Memory B cell (primary cell): ENCODE measurements at places on chromosomes 6 and 20.

- DNase-seq: no peak
Measured at GRCh38 chr6:75029333-75029732, 176.5 kb downstream of the COL12A1 start.

DNA sequence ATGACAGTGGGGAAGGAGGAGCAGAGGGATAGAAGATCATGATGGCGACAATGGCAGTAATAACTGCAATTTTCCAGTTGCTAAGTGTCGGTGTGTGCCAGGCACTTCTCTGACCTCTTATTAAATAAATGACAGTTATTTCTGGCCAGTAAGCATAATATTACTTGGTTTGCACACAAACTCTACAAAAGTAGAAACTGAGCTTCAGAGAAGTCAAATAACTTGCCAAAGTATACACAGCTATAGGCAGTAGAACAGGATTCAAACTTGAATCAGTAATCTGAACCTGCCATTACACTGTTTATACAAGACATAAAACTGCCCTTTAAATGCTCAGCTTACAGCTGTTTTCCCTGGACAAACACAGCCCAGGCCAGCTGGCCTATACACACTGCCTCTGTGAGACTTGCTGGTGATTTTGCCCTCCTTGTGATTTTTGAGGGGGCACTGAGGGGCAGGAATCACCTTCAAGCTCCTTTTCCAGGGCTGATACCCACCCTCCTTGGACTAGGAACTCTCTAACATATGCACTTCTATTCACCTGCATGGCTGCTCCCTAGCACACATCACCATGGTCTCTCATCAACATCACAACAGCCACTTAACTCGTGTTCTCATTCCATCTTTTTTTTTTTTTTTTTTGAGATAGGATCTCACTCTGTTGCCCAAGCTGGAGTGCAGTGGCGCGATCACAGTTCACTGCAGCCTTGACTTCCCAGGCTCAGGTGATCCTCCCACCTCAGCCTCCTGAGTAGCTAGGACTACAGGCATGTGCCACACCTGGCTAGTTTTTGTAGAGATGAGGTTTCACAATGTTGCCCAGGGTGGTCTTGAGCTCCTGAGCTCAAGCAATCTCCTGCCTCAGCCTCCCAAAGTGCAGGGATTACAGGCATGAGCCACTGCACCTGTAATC lies 63.6 kb downstream of the SLC23A2 start:
- DNase-seq: no peak

- no peak for DNase-seq
Measured at GRCh38 chr20:4603724-4604123, 118.0 kb upstream of the PRND start.

DNA sequence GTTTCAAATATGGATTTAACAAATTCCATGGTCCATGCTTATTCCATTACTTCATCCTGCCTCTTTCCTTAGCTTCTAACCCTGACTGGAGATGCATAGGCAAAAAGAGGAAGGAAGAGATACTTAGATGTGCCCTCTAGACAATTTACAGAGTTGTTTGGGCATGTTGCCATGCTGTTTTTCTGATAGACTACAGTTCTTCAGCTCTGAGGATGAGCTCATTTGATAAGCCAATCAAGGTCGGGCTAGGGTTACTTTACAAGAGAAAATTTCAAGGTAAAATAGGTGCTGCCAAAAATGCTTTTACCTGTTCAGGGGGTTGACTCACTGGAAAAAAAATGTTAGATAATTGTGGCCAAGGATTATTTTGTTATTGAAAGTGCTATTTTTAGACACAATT lies 5.9 kb downstream of the HCRTR2 start:
- no peak for DNase-seq

GRCh38 chr6:35432291-35432690 lies 19.8 kb upstream of the FANCE start:
- no peak for DNase-seq

DNA sequence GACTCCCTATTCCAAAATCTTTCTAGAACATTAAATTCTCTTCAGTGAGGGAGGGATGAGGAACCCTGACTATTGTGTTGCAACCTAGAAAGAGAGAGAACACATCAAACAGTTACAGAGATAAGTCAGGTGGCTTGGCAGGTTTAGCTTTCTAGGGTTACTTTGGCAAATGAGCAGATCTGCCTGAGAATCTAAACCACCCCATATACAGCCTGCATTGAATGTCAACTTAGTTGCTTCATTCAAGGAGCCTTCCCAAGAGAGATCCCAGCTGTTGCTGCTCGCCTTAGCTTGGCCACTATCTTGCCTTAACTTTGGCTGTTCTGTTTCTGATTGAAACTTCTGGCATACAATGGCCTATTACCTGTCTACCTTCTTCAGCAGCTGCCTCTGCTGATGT lies 74.7 kb upstream of the TCF21 start:
- DNase-seq: no peak

DNA sequence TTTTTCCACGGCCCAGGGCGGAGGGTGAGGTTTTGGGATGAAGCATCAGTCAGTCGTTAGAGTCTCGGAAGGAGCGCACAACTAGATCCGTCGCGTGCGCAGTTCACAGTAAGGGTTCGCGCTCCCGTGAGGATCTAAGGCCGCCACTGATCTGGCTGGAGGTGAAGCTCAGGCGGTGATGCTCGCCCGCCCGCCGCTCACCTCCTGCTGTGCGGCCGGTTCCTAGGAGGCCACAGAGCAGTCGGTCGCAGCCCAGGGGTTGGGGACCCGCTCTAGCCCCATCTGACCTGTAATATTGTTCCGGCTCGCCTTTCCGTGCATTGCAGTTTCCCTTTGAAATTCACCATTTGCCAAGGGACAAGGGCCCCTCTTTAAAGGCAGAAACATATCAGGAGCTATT lies 244.7 kb downstream of the TFAP2C start:
- DNase-seq: no peak

- DNase-seq: no peak
Measured at GRCh38 chr6:123323452-123324329, 313.1 kb downstream of the TRDN start.

GRCh38 chr6:149157126-149157525 lies 160.4 kb upstream of the TAB2 start:
- no peak for DNase-seq

DNA sequence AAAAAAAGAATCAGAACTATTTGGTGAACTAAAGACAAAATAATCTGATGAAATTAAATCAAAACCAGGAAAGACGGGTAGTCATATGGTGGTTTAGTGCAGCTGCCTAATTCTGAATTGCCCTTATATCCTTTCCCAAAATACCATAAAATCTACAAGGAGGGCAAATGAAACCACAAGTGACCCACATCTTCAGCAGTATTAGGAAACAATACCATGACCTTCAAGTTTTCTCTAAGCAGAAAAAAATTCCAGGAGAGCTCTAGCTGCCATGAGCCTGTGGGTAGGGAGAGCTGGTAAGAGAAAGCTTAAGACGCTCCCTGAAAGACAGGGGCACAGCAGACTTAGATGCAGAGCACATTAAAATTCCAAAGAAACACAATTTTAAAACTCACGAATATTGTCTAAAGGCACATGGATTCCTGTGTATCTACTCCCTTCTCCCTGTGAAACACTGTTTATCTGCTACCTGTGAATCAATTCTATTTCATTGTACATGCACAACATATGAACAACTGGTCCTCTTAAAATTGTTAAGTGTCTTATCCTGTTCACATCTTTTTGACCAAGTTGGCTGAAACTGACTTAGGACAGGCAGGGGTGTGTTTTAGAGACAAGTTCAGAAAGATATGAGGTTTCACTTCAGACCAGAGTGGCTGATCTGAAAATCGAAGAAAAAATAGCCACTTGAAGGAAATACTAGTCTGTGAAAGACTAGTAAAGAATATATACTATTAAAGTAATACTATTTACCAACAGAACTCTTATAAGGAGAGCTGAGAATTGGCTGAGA lies 153.6 kb upstream of the SHLD1 start:
- DNase-seq: no peak

DNA sequence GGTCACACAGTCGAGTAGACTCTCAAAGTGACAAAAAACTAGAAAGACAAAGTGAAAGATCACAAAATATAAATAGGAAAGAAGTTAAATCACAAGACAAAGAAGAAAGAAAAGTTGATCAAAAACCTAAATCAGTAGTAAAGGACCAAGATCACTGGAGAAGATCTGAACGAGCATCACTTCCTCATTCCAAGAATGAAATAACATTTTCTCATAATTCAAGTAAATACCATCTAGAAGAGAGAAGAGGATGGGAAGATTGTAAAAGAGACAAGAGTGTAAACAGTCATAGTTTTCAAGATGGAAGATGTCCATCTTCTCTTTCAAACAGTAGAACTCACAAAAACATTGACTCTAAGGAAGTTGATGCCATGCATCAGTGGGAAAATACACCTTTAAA lies 31.6 kb upstream of the GJA10 start:
- DNase-seq: no peak

- no peak for DNase-seq
Measured at GRCh38 chr6:42406306-42407280, 45.1 kb downstream of the TRERF1 start.

DNA sequence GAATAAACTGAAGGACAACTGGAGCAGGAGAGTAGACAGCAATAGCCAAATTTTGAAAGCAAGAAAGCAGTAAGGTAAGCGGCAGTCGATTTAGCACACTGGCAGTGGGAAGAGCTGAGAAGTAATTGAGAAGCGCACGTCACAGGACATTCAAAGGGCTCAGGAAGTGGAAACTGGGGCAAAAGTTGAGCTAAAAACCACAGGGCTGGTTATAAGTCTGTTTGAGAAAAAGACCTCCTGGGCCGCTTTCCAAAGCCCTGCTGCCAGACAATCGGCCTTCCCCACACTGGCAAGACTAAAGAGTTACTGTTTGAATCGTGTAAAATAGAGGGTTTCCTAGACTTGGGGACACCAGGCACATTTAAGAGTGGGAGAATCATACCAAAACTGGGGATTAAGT lies 161.4 kb downstream of the DNAH8 start:
- no peak for DNase-seq

DNA sequence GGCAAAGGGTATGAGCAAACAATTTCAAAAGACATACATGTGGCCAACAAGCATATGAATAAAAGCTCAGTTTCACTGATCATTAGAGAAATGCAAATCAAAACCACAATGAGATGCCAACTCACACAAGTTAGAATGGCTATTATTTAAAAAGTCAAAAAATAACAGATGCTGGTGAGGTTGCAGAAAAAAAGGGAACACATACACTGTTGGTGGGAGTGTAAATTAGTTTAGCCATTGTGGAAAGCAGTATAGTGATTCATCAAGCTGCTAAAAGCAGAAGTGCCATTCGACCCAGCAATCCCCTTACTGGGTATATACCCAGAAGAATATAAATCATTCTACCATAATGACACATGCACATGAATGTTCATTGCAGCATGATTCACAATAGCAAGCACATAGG lies 6.7 kb upstream of the KHDC1L start:
- DNase-seq: no peak

- no peak for DNase-seq
Measured at GRCh38 chr20:62578294-62578897, 63.9 kb upstream of the SLCO4A1 start.

GRCh38 chr6:149335924-149336608 lies 18.6 kb downstream of the TAB2 start:
- DNase-seq: no peak

DNA sequence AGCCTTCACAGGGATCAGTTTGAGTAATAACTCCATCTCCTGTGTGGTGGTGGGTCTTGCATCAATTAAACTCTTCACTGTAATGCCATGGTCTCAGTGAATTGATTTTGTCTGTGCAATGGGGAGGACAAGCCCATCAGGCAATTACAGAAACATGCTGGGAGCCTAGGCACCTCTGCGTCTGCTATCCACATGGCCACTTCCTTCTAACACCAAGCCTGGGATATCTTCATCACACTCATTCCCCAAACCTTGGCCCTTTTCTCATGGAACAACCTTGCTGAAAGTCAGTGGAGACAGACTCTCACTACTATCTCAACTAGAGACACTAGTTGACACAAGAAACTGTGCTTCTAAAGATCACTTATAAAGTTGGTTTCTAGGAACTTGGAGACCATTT lies 210.1 kb upstream of the SHLD1 start:
- no peak for DNase-seq

GRCh38 chr6:25009393-25009710 lies 73.6 kb upstream of the RIPOR2 start:
- no peak for DNase-seq

DNA sequence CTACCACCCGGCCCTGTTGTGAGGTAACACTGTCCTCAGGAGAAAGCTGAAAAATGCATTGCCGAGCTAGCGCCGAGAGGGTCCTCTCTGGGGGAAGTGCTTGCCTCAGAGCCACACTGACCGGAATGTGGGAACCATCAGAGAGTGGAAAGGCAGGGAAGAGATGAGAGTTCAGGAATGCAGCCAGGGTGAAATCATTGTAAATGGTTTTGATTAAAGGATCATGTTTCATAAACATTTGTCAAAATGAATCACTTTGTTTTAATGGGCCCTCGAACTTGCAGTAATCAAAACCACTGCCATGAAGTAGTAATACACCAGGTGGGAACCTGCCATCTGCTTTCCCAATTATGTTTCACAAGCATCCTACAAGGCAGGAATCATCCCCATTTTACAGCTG lies 16.9 kb upstream of the IL17F start:
- DNase-seq: no peak

DNA sequence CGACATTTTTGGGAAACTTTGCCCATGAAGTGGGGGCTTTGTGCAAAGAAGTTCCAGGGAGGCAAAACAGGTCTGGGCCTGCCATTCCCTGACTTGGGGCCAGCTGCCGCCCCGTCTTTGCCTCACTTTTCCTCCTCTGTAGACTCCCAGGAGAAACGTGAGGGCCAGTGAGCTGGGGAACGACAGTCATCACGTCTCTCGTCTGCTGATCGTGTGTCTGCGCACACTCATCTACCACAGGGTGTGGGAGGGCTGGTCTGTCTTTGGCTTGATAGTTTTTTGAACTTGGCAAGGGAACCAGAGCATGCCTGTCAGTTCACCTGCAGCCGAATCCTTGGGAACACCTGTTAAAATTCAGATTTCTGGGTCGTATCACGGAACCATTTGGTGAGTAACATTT lies 8.5 kb downstream of the GHRH start:
- DNase-seq: no peak

GRCh38 chr6:72218125-72218524 lies 331.8 kb downstream of the RIMS1 start:
- DNase-seq: no peak

GRCh38 chr6:44133003-44133931 lies 5.9 kb downstream of the TMEM63B start:
- no peak for DNase-seq

GRCh38 chr6:140713495-140713894 lies 1339.0 kb upstream of the CITED2 start:
- no peak for DNase-seq

DNA sequence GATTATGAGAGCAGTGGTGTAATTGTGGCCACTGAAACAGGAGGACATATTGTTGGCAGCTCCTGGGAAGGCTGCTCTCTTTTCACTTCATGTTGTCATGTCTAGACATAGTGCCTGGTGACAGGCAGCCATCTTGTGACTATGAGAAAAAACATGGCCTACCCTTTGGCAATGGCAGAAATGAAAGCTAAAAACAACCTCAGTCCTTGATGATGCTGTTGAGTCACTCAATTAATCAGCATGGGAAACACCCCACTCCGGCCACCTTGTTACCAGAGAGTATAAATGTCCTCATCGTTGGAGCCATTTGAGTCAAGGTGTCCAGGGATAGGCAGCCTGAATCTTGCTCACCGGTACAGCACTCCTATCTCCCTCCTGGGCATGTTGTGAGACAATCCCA lies 31.2 kb upstream of the HMGA1 start:
- DNase-seq: no peak

GRCh38 chr6:21171801-21172200 lies 421.8 kb upstream of the SOX4 start:
- no peak for DNase-seq
